IMR-90 (cell line): ENCODE measurements at places on chromosomes 5 and 9.

GRCh38 chr5:135582099-135582781 is 3.4 kb upstream of the CXCL14 start:
- DNase-seq = no peak

GRCh38 chr5:51621156-51621555 is 237.9 kb downstream of the ISL1 start:
- DNase-seq = no peak

DNA sequence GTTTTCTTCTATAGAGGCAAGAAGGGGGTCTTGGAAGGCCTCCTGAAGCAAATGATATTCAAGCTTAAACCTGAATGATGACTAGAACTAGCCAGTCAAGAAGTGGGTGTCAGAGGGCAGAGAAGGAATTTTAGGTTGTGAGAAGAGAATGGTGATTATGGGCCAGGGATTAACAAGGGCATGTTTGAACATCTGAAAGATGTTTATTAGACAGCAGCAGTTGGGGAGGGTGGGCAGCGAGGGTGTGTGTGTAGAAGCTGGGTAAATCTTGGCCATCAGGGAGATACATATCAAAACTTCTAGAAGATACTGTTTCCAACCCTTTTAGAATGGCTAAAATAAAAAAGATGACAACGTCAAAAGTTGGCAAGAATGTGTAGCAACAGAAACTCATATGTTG is 54.5 kb downstream of the MAN2A1 start:
- no peak for DNase-seq

DNA sequence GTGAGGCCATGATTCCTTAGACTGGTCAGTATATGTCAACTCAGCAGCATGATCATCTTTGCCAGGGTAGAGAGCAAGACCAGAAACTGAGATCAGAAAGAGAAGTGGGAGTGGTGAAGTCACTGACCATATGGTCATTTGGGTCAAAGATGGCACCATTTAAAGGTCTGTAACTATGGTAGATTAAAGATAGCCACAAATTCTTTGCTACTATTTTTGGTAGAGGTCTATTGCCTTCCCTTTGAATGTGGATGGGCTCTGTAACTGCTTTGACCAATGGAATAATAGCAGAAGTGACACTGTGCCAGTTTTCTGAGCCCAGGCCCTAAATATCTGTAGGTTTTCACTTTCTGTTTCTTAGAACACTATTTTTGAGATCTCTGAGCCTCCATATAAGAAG is 117.6 kb downstream of the PCSK1 start:
- no peak for DNase-seq

DNA sequence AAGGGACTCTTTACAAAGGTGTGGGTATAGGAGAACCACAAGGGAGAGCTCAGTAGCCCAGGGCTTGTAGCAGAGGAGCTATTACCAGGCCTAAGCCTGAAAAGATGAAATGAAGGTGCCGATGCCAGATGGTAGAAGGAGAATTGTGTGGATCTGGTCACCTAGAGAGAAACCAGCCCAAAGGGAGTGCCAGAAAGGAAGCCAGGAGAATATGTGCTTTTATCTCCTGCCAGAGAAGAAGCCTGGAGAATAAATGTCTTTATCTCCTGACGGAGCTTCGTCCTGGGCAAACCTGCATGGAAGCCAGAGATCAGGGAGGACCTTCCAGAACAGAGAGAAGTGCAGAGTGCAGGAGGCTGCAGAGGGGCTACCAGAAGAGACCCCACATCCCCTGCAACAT is 142.6 kb downstream of the MED10 start:
- no peak for DNase-seq

- DNase-seq = no peak
These were observed 152.4 kb upstream of the RAPGEF1 start for GRCh38 chr9:131892162-131892707.

- DNase-seq = no peak
These were observed 68.7 kb downstream of the MTMR12 start for GRCh38 chr5:32244017-32244416.

DNA sequence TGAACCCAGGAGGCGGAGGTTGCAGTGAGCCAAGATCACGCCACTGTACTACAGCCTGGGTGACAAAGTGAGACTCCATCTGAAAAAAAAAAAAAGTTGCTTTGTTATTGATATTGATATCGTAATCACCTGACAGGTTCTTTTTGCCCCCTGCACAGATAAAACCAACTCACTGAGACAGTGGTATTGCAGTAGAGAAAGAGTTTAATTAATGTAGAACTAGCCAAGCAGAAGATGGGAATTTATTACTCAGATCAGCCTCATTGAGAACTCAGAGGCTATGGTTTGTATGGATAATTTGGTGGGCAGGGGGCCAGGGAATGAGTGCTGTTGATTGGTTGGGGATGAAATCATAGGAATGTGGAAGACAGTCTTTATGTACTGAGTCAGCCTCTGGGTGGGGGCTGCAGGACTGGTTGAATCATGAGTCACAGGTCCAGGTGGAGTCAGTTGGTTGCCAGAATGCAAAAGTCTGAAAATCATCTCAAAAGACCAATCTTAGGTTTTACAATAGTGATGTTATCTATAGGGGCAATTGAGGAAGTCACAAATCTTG is 35.8 kb upstream of the MEGF10 start:
- DNase-seq = peak; percentile 78

DNA sequence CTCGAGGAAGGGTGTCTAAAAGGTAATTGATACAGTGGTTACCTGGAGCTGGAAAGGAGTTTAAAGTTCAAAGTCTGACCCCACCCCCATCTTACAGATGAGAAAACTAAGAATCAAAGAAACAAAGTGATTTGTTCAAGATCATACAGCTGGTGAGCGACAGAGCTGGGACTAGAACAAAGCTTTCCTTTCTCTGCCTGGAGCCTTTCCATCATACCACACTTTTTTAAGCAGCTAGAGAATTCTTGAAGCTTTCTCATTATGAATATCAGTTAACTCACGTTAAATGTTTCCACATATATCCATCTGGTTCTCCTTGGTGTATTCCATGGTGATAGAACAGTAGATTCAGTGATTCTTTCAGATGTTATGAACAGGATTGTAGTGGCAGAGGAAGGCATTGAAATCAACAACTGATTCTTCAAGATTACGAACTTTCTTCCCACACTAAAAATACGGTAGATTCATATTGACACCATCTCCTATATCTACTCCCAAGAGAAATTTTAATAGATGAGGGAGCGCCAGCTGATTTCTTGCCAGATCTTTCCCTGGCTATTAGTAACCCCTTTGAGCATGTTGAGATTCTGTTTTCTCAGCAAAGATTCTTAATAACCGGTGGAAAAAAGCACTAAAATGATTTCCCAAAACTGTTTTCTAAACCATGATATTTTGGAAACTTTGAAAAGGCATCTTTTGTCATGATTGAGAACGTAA is 233.7 kb downstream of the ADAMTSL1 start:
- no peak for DNase-seq

- DNase-seq = no peak
These were observed 499.6 kb upstream of the MPDZ start for GRCh38 chr9:13779106-13779505.

GRCh38 chr5:89015409-89015808 is 132.4 kb upstream of the MEF2C start:
- DNase-seq = no peak

GRCh38 chr5:16464231-16464630 is 1.4 kb downstream of the ZNF622 start:
- DNase-seq = no peak

- no peak for DNase-seq
These were observed 28.3 kb downstream of the CCDC69 start for GRCh38 chr5:151195622-151196021.

DNA sequence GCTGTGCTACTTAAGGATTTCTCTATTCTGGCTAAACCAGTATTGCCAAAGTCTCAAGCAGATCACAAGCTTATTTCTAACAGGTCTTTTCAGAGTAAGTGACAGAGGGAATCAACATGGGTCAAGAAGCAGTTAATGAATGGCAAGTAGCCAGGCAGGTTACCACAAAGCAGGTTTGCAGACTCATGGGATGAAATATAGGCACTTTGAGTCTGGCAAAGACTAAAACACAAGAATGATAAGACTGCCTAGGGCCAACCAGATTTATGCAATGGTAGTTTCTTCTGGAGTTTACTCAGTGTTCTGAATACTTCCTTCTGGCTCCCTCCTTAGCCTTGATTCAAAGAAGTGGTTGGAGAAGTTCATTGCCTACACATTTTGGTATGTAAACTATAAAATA is 3.6 kb downstream of the HMGCS1 start:
- peak; percentile 10 for DNase-seq

DNA sequence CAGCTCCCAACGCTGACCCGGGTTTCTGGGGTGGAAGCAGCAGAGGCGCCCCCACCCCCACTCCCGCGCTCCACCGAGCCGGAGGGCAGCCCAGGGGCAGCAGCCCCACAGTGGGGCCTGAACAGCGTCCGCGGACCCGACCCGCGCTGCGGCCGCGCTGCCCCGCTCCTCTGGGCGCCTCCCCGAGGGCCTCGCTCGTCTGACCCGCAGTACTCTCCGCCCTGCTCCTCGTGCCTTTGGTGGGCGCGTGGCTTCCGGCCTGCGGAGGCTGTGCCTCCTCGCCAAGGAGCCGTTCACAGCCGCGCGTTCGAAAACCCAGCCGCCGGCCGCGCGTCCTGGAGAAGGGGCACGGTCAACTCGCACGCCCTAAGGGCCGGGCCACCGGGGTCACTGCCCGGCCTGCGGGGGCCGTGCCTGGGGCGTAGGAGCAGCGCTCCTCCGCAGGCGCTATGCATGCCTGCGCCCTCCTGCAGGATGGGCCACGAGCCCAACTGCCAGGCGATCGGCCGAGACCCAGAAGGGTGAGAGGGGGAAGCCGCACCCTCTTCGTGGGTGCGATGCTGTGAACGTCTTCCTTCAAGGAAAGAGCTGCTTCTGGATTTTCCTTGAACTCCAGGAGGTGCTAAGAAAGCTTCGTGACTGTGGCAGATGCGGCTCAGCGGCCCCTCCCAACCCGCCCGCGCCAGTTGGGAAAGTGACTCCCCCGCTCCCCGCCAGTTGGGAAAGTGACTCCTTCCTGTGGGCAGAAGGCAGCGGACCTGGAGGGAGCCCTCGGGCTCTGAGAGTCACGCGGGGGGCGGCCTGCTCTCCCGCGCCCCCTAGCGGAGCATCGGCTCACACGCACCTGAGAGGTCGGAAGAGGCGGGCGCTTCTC is 82.7 kb downstream of the HSD17B3 start:
- DNase-seq = no peak

DNA sequence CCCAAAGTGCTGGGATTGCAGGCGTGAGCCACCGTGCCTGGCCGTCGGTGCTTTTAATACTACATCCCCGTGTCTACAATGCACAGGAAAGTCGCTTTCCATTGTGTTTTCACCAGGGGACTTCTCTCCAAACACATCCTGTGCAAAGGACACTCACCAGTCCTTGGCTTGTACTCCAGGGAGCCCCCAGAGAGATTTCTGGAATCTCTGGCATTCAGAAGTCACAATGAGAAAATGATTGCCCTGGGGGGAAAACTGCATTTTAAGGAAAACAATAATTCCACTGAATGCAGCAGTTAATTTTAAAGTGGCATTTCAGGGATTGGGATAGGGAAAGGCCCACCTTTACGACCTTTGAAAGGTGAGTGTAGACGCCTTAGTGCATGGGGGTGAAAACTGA is 112.0 kb downstream of the ADAMTS16 start:
- DNase-seq = no peak

GRCh38 chr5:61329550-61330128 is 2.4 kb upstream of the ZSWIM6 start:
- peak; percentile 67 for DNase-seq

- DNase-seq = no peak
These were observed 41.9 kb downstream of the NIM1K start for GRCh38 chr5:43233946-43234345.

DNA sequence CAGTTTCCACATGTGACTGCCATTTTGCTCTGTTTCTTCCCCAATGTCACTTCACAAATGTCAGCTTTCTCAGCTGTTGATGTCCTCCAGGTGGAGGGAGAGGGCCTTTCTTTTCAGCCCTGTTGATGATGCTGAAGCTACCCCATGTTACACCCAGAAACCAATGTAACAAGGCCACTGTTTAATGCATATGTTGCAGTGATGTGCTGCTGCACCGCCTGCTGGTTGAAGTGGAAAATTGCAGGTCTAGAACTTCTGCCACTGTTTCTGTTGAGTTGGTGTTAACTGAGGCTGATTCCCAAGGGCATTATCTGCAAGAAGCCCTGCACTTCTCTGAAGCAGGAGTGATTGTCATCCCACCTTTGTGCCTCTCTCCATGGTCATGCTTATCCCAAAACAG is 428.4 kb downstream of the KDM4C start:
- peak; percentile 37 for DNase-seq

GRCh38 chr5:148808864-148809642 is 17.4 kb upstream of the ADRB2 start:
- no peak for DNase-seq
